ENCODE measurements at places on chromosomes 3 and 15. TPM values are rescaled to one million over a fixed set of nuclear protein-coding genes. Genes with fewer than 3 reads are reported as not detected.

GRCh38 chr3:26560081-26560480, 62.5 kb upstream of the LRRC3B start:
- DNase-seq = no peak

- DNase-seq = no peak
These were observed 14.9 kb downstream of the CHST2 start for GRCh38 chr3:143134471-143134870.

- DNase-seq = no peak
These were observed 14.4 kb upstream of the HEG1 start for GRCh38 chr3:125069968-125070745.

DNA sequence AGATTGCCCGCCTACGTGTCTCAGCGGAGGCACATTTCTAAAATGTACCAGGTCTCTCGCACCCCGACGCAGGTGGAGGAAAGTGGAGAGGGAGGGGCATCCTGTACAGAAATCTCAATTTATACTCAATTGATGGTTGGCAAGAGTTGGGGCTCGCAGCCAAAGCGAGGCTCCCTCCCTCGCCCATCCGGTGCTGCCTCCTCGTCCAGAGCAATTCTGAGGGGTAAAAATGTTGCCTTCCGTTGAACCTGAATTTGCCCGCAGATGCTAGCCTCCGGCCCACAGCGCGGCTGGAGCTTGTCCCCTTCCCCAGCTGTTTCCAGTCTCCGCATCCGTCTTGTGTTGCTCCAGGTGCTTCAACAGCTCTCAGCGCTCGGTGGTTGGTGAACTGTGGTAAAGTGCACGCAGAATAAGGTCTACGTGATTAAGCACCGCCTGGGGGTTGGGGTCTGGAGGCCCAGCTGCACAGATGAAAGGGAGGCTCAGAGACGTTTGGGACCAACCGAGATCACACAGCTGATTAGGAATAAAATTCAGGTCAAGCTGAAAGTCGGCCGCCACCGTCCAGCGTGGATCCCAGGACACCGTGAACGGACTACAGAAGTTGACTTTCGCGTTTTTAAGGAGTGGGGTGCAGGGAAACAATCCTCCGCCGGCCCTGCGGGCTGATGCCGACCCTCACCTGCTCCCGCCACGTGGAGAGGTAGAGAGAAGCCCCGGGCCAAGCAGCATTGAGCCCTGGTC, 846 bp upstream of the POLG start:
- DNase-seq = peak; percentile 36

GRCh38 chr3:134362221-134362620, 12.0 kb downstream of the AMOTL2 start:
- no peak for DNase-seq

- peak; percentile 64 for DNase-seq
These were observed 275.3 kb downstream of the UACA start for GRCh38 chr15:70488002-70488605.

- no peak for DNase-seq
These were observed 2.5 kb upstream of the PLCH1 start for GRCh38 chr3:155747286-155747945.

DNA sequence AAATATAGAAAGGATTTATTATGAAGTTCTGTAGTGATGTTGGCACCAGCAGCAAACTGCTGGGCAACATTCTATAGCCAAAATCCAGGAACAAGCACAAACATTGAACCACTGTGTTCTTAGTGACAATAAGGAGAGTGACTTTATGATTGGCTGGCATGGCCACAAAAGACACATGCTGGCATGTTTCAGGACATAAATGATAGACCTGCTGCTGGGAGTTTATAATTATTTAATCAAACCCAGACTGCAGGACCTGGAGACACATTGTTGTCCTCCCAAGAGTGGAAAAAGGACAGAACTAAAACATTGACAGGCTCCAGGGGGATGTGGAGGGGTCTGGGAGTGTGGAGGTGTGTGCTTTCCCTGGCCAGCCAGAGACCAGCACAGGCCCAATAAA, 255.3 kb upstream of the LRTM1 start:
- no peak for DNase-seq

DNA sequence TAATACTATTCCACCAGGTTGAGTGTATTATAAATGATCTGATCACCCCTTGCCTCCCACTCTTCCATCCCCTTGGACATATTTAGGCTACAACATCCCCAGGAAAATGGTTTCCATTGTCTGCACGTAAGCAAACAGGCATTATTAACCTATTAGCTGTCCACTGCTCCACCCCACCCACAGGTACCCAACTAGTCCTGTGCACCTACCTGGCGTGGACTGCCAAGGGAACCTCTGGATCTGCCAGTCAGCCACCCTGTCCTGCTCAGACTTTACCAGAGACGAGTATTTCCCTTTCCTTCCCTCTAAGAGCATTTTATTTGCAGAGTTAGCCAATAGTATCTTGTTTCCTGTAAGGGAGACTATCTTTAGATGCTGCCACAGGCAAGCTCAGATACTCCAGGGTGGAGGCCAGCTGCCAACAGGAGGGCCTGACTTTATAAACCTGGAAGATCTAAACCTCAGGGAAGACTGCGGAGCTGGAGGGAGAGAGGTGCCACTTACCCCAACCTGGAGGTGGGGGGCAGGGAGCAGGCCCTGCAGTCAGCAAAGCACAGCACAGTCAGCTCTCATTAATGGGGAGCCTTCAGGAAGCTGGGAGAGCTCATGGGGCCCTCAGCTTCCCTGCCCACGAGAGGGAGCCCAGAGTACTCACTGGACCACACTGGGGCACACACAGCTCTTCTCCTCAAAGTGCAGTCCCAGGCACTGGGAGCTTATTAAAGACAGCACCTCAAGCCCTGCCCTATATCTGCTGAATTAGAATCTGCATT, at the start of gene CX3CR1:
Gene CX3CR1, minus strand, starts transcription at position 292 of the 773 bp plus-strand sequence. CDS start 13,527 bp downstream, outside the sequence.
- DNase-seq = no peak

DNA sequence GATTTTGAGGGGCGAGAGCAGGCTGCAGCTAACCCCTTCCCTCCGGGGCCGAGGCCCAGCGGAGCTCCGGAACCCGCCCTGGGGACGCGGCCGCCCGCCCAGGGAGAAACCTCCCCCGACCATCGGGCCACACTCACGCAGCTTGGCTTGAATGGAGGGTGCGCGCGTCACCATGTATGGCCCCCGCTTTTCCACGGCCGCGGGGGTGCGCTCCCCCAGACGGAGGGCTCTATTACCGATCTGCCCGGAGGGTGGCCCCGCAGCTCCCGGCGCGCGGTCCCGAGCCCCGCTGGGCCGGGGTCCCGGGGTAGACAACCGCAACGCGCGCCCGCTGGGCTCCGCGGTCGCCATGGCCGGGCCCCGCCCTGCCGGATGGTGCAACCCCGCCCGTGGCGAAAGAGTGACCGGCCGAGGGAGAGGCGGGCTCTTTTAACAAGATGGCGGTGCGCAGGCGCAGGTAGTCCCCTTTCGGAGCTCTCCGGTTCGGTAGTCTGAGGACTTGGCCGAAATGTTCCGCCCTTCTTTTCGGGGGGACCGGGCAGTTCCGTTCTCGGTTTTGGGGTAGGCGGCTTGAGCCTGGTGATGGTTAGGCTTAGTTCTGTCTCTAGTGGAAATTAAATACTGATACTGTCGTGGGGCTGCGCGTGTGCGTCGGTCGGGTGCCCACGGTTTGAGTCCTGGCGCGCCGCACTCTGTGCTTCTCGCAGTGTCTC, at the start of gene FAM219B:
Gene FAM219B, minus strand, starts transcription at position 402 of the 713 bp plus-strand sequence. Its CDS starts 51 bp downstream, at position 351.
- DNase-seq = peak; percentile 80

GRCh38 chr3:90145094-90145860, 1037.9 kb downstream of the EPHA3 start:
- DNase-seq = no peak

DNA sequence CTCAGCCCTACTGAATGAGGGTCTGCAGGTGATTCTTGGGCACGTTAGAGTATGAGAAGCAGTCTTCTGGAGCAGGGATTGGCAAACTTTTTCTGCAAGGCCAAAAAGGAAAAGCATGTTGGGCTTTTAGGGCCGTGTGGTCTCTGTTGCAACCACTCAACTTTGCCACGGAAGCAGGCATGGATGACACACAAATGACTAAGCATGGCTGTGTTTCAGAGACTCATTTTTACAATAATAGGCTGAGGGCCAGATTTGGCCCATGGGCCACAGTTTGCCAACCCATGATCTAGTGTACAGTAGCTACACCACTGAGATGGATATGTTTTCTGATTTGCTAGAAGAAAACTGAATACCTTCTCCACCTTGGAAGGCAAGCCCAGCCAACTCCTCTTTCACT, 66.1 kb upstream of the PRICKLE2 start:
- no peak for DNase-seq

DNA sequence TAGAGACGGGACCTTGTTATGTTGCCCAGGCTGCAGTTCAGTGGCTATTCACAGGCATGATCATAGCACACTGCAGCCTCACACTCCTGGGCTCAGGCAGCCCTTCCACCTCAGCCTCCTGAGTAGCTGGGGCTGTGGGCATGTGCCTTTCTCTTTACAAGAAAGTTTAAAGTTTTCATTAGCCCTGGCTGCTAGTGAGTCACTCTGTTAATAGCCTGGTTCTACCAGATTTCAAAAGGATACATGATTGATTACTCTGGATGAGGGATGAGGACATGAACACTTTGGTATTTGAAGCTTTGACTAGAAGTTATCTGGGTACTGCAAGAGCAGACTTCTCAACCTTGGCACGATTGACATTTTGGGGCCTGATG, 95.1 kb downstream of the DHX36 start:
- no peak for DNase-seq

GRCh38 chr3:18057471-18058091, 315.1 kb upstream of the TBC1D5 start:
- DNase-seq = no peak

DNA sequence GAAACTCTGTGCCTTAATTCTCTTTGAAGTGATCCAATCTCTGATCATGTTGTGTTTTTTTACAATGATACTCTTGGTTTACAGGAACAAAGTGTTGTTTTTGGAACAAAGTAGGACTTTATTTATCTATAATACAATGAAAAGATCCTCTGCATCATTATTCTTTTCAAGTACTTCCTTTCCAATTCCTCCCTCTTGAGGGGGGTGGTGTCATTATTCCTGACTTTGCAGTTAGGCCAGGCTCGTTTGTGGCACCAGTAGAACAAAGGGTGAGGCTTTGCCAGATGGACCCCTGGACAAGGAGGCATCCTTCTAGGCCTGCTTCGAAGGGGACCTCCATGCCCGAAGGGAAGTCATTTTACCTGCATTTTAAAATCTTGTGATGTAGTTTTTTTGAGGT, 41.7 kb upstream of the ZBTB38 start:
- DNase-seq = no peak

- no peak for DNase-seq
These were observed 54.9 kb downstream of the IGF1R start for GRCh38 chr15:98703126-98703685.

DNA sequence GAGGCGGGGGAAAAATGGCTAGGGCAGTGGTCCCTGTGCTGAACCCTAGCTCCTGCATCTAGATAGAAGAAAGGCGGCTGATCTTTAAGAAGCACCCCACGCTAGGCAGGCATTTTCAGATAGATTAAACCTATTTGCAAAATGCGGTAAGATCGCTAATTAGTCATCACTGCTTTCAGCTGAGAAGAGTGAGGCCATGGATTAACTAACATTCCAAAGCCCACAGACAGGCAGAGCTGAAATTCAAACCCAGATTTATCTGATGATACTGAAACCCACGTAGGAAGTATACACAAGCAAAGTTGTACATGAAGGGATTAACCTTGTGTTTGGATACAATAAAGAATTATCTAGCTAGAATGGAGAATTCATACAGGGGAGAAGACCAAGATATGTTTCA, 4.8 kb downstream of the ADPGK start:
- DNase-seq = no peak

DNA sequence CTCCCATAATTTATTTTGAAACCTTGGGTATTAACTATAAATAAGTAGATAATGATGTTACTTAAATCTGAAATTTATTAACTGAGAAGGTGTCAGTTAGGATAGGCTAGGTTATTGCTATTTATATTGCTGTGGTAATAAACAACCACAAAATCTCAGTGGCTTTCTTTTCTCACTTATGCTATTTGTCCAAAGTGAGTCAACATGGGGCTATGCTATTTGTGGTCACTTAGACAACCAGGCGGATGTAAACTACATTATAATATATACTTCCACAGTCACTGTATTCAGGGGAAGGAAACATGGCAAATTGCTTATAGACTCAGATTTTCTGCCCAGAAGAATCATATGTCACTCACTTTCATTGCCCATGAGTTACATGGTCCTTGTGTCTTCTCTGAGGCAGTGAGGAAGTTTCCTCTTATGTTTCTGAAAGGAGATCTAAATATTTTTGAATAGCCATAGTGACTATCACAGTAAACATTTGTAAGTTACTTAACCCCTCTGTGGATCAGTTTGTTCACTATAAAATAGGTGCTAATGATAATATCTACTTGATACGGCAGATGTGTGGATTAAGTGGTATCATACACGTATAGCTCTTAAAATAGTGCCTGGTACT, 19.8 kb downstream of the HMG20A start:
- DNase-seq = no peak

GRCh38 chr3:39407259-39407629, 724 bp downstream of the RPSA start:
- no peak for DNase-seq

- no peak for DNase-seq
These were observed 87.1 kb downstream of the RGMA start for GRCh38 chr15:93001881-93002280.

- DNase-seq = no peak
These were observed 60.9 kb upstream of the PYGO1 start for GRCh38 chr15:55649058-55649423.

- no peak for DNase-seq
These were observed 146.2 kb upstream of the PTPRG start for GRCh38 chr3:61415201-61415600.

- no peak for DNase-seq
These were observed 130.3 kb downstream of the GHSR start for GRCh38 chr3:172317984-172318383.

DNA sequence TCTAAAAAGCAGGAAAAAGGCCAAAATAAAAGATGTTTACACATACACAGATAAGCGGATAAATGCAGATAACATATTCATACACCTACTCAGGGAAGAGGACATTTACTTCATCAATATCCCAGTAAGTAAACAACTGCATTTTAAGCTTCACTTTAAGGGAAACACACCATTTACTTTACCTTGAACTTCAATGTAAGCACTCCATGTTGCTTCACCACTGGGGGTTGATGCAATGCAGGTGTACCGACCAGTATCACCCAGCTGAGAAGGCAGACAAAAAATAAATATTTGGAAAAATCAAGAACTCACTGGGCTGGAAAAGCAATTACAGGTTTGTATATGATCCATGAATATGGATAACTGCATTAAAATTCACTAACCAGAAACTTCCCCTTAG, 1099.5 kb downstream of the ROBO1 start:
- DNase-seq = no peak

GRCh38 chr3:136120373-136121348, 75.5 kb downstream of the MSL2 start:
- no peak for DNase-seq

Gene TGM4
- not detected for total RNA-seq

Gene ROBO1
- 78.6 TPM for total RNA-seq

Gene CSK
- total RNA-seq = 72.4 TPM

Gene ELL3
- 2.1 TPM for total RNA-seq

Gene MED12L
- 10.8 TPM for total RNA-seq

Gene FAM81A
- total RNA-seq = 0.58 TPM

Gene EMC7
- total RNA-seq = 32.3 TPM

Gene ISLR
- total RNA-seq = not detected

Gene RCCD1
- total RNA-seq = 20.6 TPM

Measured in progenitor cell of endocrine pancreas (in vitro differentiated cells).